ENCODE measurements at places on chromosomes 2 and 18.

DNA sequence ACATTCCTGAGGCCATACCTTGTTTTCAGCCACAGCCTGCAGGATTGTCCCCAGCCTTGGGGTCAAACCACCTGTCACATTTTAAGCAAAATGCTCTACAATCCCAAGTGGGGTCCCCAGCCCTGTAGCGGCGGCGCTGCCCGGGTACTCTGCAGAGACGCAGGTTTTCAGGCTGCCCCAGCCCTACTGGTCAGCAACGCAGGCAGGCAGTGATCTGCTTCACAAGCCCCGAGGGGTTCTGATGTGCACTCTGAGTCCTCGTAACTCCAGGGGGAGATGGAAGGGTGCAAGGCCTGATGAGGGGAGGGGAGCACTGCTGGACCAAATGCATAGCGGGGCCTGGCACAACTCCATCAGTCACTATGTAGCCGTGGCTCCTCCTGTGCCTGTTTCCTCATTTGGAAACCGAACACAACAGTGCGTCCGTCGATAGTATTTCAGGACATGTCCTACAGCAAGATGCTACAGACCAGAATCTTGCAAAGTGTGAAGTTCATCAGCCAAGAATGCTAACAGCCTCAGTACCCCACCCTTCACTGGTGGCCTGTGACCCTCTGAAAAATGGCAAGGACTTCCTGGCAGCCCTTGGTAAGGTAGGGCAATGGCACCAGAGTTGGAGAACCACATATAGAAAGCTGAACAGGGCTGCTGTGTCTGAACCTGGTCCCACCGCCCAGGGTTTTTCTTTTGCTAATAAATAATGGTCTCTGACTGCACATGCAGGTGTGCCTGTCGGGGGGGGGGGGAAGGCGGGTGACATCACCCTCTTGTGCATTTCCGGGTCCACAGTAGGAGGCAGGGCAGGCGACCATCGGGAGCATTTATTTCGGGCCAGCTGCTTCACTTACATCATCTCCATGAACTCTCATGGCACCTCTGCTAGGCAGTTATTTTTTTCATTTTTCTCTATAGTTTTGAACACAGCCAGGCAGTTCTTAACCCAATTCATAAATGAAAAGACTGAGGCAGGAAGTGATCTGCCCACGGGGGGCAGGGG lies 50.6 kb upstream of the TFCP2L1 start:
- DNase-seq: no peak

DNA sequence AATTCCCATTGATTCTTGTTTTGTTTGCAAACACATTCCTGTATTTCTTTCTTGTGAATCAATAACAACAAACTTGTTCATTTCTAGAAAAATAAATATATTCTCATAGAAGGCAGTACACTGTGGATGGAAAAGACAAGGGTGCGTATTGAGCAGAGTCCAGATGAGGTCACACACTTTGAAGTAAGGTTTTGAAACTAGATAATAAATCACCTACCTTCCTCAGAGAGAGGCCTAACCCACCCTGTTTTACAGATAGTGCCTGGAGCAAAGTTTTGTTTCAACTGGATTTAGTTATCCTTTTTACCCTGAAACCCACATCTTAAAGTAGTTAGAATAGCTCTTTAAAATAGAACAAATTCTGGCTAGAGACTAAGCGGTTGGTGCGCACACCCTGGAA lies 137.1 kb upstream of the PIEZO2 start:
- no peak for DNase-seq

DNA sequence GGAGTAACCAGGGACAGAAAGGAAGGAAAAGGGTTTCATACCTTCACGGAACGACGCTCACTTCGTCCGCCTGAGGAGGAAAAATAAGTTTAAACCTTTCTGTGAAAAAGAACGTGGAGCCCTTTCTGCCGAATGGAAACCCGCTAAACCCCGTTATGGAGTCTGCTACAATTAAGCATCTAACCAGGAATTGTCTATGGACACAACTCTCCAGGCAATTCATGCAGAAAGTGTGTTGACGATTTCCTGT lies 528 bp upstream of the PPP4R3B start:
- no peak for DNase-seq

DNA sequence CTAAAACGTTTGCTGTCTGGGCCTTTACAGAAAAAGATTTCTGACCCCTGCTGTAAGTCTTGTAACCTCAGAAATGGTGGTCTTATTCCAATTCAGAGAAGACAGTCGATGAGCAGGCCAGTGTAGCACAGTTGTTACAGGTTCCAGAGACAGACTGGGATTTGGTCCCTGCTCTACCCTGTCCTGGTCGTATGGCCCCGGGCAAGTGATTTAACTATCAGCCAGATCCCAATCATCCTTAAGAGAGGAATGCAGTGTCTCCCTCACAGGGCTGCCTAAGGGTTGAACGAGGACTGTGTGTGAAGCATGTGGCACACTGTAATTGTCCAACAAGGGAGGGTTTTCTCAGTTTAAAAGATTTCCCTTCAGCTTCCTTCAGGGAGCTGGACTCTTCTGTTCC lies 47.2 kb downstream of the HK2 start:
- no peak for DNase-seq

DNA sequence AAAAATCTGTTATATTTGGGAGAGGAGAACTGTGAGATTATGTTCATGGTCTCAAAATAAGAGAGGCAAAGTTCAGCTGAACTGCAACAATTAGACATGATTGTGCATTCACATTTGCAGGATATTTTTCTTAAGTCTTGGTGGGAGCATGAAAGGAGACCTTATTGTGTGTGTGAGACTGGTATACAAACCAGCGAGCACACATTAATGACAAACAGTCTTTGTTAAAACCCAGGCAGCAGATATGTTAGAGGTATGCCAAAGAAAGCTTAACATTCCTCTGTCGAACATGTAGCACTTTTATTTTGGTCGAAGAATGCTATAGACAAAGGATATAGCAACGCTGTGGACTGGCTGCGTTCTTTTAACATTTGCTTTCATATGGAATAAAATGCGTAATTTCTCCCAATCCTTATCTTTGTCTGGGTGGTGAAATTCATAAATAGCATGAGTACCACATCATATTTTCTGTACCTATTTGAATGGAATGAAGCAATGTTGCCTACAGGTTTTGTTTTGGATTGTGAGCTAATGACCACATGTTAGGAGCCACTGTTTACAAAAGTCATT lies 88.4 kb downstream of the ICOS start:
- no peak for DNase-seq

DNA sequence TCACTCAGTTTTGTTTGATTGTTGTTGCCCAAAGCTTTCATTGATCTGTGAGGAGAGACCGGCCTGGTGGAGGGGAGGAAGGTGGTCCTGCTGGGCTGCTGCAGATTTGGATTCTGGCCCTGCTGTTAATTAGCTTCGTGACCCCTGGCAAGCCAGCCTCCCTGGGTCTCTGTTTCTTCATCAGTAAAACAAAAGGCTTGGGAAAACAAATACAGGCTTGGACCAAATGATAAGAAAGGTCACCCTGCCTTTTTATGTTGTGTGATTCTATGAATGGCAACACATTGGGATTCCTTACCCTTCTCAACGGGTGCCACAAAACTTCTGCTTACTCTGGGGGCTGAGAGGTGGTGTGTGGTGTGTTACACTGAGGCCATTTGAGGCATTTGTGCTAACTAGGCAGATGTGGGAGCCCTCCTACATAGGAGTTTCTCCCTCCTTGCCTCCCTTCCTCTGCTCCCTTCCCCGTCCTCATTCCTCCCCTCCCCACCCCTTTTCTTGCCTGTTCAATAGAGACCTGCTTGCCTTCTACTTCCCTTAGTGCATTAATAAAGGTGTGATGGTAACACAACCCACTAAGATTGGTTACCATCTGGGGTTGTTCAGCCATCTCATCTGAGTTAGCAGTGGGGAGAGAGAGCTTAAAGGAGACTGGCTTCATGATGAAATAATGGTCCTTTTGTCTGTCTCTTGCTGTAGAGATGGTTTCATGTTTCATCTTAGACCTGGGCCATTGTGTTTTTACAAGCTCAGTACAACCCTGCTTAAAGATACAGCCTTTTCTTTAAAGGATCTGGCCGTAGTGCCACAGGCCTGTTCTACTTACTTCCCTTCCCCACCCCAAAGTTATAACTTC lies 96.2 kb downstream of the TANC1 start:
- no peak for DNase-seq

- DNase-seq: no peak
These were observed 34.8 kb downstream of the XDH start for GRCh38 chr2:31379747-31380146.

DNA sequence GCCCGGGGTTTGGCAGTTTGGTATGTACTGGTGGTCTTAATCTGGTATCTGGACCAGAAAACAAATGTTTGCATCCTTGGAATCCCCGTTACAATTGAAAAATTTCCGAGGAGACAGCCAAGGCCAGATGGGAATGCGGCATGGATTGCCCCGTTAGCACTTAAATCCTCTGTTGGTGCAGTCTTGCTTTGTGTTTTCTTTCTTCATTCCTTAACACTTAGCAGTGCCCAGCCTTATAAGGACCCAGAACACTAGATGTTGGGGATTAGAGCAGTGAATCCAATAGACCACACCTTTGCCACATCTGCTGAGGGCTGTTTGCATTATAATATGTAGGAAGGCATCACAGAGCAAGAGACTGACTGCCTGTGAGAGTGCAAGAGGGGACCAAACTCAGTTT lies 12.8 kb upstream of the ZNF532 start:
- DNase-seq: no peak

DNA sequence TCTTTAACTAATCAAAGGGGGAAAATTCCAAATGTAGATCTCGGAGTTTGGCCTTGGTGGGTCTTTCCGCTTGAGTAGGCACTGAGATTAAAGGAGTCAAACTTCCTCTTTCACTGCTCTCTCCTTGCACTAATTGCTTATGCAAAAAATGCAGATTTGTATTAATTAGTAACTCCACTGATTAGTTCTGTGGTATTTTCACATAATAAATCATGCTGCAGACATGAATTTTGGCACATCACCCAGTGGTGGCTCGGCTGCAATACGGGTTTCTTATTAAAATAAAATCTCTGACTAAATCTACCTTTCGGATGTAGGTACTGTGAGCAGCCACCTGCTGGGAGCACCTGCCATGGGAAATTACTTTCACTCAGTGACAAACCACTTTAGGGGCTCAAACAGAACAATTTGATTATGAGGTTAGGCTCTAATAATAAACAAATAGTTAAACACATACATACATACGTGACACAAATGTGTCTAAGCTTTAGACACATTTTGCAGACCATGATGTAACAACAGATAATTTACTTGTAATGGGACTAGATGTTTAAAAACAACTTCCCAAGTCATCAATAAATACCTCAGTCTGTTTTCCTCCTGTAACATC lies 6.4 kb upstream of the NEUROD1 start:
- no peak for DNase-seq

DNA sequence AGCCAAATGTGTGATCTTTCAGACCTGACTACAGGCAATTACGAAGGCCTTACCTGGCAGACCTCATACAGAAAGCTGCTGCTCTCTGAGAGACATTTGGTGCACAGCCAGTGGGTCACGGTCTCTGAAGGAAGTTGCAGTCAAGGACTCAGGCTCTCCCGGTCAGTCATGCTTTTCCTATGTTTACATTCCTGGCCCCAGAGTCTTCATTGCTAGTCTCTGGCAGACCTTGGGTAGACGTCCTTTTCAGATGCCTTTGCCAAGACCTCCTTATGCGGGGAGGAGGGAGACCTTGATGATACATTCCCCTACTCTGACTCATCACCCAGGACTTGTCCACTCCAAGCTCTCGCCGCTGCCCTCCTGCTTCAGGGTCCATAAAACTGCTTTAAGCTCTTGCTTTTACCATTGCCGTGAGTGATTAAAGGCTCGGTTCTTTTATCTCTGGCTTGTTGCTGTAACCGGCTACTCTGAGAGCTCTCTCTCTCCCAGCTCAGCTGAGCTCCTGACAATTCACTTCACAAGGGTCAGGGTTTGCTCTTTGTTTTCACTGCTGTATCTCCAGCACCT lies 62.0 kb upstream of the SLC35F5 start:
- DNase-seq: no peak

- DNase-seq: no peak
These were observed 85.4 kb downstream of the NCKAP1 start for GRCh38 chr2:182952741-182953450.

DNA sequence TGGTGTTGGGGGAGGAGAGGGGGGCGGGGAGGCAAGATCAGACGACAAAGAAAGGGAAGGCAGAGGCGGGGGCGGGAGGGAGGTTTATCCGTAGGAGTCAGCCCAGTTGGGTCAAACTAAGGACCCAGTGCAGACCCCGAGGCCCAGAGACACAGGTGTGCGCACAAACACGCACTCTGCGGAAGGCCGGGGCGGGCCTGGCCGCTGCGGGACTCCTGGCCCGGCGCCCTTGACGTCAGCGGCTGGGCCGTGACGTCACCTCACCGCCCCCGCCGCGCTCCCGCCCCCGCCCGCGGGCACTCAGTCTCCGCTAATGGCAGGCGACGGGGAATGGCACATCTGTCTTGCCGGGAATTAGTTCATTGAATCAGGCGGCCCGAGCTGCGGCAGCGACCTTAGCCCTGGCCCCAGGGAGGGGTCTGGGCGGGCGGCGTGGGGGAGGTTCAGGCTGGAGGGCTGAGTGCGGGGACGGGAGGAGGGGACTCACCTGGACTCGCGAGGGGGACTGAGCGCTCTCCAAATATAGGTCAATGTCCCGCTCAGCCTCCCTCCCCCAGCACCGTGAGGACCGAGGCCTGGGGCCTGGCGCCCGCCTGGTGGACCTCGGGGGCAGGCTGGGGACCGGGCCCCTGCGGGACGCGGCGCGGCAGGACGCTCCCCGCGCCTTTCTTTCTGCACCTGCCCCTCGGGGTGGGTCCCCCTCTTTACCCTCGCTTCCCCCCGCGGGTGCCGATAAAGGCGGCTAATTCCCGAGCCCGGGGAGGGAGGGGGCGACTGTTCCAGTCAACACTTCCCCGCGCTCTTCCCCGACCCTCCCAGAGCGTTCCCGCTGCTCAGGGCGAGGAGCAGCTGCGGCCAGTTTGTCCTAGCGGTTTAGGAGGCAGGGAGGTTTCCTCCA lies 15.5 kb upstream of the ECEL1 start:
- DNase-seq: peak; percentile 11

DNA sequence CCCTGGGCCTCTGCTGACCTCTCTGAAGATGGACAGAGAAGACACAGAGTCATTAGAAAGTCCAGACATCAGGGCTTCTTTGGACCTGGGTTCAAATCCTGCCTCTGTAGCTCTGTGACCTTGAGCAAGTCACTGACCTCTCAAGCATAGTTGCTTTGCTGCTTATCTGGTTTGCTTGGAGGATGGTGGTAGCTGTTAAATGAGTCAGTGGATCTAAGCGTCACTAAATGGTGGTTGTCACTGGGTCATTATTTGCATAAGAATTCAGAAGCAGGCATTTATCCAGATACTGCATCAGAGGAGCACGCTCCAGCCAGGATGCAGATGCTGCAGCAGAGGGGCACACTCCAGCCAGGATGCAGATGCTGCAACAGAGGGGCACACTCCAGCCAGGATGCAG lies 229.2 kb downstream of the GLI2 start:
- no peak for DNase-seq

GRCh38 chr2:233116946-233117345 lies 56.8 kb downstream of the INPP5D start:
- DNase-seq: no peak
